ENCODE measurements at places on chromosomes 4 and X. TPM values are rescaled to one million over a fixed set of nuclear protein-coding genes. Genes with fewer than 3 reads are reported as not detected.

GRIA2 gene
- 585 TPM for total RNA-seq

PPP4R3C gene
- total RNA-seq: not detected

RHOXF1 gene
- not detected for total RNA-seq

SPANXC gene
- not detected for total RNA-seq

GYG2 gene
- 5.9 TPM for total RNA-seq

TIMM17B gene
- 27.9 TPM for total RNA-seq
